Fibroblast of skin of left quadriceps (primary cell): ENCODE measurements at places on chromosomes 5 and 9.
A peak's percentile ranks its signal among the peaks of the same experiment; 100 is the strongest.

DNA sequence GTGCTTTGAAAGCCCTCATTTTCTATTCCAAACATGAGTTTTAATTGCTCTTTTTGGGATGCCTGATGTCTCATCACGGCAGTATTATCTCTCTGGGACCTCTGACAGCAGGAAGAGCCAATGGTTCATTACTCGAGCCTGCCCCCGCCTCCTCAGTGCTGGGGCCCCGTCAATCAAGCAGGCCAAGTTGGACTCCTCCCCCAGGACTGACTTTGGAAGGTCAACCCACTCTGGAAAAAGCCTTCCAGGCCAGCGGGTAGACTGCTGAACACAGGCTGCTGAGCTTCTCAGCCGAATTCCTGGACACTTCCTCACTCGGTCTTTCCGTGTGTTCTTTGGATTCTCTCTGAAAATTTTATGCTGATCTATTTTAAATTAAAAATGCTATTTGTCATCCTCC lies 9.5 kb upstream of the BARHL1 start:
- DNase-seq: no peak

DNA sequence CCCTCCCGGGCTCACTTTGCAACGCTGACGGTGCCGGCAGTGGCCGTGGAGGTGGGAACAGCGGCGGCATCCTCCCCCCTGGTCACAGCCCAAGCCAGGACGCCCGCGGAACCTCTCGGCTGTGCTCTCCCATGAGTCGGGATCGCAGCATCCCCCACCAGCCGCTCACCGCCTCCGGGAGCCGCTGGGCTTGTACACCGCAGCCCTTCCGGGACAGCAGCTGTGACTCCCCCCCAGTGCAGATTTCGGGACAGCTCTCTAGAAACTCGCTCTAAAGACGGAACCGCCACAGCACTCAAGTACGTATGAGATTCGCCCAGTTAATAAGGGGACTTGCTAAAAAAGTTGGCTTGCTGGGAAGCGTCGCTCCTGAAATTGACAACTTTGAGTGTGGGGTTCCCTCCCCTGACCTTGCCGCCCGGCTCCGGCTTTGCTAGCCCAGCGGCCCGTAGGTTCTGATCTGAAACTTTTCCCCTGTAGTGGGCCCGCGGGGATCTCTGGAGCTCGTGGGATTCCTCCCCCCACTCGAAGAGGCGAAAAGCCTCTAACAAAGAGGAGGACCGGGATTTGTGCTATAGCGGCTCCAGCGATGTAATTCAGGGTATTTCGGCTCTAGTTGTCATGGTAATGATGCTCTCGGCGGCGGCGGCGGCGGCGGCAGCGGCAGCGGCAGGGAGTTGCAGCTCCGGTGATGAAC lies 572 bp downstream of the NR4A3 start:
- DNase-seq: no peak

- DNase-seq: peak; percentile 56
Measured at GRCh38 chr9:91376239-91376638, 14.5 kb upstream of the AUH start.

- DNase-seq: no peak
Measured at GRCh38 chr5:152883066-152883775, 478.1 kb upstream of the NMUR2 start.

GRCh38 chr9:75850459-75851200 lies 39.8 kb upstream of the PCSK5 start:
- DNase-seq: no peak

DNA sequence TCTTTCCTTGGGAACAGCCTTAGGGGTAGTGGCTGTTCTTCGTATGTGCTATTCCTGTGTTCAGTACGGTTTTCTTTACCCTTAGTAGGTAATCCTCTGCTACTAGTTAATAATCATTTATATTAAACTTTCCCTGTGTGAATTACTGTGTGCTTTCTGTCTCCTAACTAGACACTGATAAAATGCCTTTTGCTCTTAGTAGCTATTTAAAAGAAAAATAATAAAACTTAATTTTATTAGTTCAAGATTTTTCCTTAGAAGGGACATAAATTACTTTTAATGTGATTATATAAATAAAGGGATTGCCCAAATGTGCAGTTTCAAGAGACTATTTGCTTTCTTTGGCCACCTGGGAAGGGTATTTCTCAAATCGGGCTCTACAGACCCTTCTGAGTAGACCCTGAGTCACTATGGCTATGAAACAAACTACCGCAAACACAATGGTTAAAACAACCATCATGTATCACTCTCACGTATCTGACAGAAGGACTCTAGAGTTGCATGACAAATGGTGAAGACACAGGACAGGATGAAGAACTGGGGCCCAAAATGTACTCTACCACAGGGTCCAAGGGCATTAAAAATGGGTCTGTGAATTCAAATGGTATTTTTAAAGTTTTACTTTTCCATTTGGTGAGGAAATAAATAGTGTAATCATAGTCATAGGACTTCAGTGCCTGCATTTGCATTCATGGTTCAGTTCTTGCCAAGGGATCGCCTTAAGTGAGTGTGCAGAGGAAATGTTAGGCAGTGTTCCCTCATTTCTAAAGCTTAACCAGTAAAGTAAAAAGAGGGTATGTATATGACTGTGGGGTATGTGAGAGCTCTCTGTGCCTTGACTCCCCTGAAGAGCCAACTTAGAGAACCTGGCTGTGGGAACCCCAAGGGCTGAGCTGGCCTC lies 97.0 kb downstream of the TSSK1B start:
- DNase-seq: no peak

DNA sequence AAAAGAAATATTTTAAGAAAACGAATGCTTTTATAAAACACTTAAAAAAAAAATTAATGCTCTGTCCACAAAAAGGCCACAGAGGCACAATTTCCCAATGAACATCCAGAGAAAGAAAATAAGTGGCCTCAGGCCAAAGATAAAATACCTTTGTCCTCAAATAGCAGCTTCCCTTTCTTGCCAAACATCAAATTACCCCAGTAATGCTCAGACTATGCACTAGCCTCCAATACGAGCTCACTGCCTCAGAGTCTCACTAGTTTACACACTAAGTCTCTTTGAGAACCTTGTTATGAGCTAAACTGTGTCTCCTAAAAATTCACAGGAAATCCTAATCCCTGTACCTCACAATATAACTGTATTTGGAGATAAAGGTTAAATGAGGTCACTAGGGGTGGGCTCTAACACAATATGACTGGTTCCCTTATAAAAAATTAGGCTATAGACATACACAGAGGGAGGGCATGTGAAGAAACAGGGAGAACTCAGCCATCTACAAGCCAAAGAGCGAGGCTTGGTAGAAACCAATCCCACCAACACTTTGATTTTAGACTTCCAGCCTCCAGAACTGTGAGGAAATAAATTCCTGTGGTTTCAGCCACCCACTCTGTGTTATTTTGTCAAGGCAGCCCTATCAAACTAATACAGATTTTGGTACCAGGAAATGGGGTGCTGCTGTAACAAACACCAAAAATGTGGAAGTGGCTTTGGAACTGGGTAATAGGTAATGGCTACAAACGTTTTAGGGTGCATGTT lies 4.4 kb downstream of the MPDZ start:
- no peak for DNase-seq

GRCh38 chr5:128516978-128517377 lies 21.1 kb downstream of the FBN2 start:
- no peak for DNase-seq

- DNase-seq: no peak
Measured at GRCh38 chr9:132412089-132412488, 2.1 kb downstream of the CFAP77 start.

- no peak for DNase-seq
Measured at GRCh38 chr9:131709771-131710431, 30.0 kb downstream of the RAPGEF1 start.

DNA sequence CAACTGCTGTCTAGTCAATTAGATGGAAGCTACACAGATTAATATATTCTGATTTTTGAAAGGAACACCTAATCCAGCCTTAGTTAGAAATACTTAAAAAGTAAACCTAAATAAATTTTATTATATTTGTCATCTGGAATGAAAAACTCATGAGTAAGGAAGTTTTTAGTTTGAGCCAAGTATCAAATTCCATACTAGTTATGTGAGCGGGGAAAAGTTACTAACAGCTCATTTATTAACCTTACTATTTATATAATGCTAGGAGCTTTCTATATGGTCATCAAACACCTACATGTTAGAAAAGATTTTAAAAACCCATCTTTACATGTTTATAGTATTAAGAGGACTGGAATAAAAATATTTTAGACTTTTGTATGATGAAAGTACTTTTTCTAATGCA lies 41.6 kb upstream of the POU5F2 start:
- DNase-seq: no peak

DNA sequence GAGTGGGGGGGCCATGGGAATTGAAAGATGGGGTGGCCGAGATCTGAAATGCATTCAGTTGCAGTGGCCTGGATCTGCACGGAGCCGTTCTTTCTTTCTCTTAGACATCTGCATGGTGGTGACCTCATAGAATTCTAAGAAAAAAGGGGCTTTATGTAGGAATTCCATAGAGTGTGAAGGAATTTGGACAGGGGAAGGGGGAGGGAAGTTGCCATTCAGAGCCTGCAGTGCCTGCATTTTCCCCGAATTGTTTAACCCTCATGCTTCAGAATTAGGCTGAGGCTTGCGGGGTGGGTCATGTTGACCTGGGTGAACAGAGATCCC lies 4.9 kb downstream of the NEK6 start:
- DNase-seq: no peak

GRCh38 chr5:14816999-14817761 lies 54.4 kb downstream of the ANKH start:
- DNase-seq: peak; percentile 53

DNA sequence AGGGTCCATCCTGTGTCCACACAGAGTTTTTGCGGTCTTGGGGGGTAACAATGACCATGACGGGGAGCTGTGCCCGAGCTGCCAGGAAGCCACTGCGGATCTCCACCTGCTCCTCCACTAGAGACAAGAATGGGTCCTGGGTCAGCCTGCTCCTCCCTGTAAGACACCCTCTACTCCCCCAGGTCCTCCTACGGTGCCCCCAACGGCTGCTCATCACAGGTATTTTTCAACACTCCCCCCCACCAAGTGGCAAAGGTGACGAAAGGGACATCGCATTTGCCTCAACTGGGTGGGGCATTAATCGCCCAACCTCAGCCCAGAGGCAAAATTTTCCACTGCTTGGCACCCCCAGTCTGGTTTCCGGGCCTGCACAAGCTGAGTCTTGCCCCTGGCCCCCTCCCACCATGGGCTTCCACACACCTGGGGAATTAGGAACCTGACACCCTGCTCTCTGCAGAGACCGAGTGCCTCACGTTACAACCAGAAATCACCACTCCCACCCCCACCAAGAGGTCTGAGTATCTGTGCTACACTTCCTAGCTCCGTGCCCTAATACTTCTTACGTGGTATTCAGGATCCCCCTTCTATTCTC lies 9.6 kb downstream of the NOL6 start:
- no peak for DNase-seq

- no peak for DNase-seq
Measured at GRCh38 chr5:141637123-141637766, 448 bp downstream of the RELL2 start.

DNA sequence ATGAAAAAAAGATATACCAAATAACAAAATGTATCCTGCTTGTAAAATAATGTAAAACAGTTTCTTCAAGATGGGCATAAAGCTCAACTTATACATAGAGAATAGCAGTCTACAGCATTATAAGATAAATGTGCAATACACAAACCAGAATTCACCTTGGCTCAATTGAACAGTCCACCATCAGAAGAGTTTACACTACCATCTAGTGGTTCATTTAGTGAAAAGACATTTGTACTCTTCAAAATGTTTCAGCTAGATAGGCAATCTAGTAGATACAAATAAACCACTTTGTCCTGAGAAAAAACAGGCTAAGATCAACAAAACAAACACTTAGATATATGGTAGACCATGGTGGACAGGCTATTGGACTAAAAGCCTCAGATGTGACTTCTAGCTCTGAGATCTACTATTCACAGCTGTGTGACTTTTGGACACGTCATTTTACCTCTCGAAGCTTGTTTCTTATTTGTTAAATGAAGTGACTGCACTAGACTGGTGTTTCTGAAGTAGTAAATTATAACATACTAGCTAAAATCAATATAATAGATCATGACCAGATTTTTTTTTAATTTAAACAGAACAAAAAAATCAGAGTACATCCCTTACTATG lies 22.1 kb upstream of the TPD52L3 start:
- peak; percentile 7 for DNase-seq

GRCh38 chr9:101706997-101707396 lies 31.4 kb downstream of the GRIN3A start:
- DNase-seq: no peak

DNA sequence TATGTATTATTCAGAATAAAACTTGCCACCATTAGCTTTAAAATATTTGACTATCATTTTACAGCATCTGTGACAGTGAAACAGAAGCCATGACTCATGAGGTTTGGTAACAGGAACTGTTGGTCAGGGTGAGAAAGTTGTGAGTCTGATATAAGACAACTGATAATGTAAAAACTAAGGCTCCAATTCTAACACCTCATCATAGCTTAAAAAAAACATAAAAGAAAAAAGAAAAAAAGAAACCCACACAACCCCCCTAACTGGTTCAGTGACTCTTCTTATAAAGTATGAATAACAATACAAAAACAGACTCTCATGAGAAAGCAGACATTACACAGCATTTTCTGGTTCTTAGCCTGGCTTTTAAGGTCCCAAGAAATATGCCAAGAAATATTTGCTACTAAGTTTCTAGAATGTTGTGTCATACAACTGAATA lies 85.8 kb downstream of the MRPS27 start:
- no peak for DNase-seq

GRCh38 chr5:144712090-144712489 lies 541.4 kb downstream of the KCTD16 start:
- DNase-seq: no peak

GRCh38 chr9:119088002-119088547 lies 281.2 kb downstream of the BRINP1 start:
- no peak for DNase-seq

DNA sequence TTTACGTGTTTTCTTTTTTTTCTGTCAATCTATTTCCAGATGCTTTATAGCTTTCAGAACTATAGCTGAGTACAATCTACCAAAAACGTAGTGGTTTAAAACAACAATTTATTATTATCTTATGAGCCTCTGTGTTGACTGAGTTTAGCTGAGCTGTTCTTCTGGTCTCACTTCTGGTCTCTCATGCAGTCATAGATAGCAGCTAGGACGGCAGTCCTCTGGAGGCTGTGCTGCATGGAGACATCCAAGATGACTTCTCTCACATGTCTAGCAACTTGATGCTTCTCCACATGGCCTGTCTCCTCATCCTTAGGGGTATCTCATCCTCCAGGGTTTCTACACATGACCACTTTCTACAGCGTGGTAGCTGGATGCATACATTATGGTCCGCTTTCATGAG lies 22.0 kb upstream of the RAD23B start:
- DNase-seq: no peak

- no peak for DNase-seq
Measured at GRCh38 chr5:113213551-113214425, 221.0 kb downstream of the TSSK1B start.
